ENCODE measurements at places on chromosomes 2 and 18. TPM values are rescaled to one million over a fixed set of nuclear protein-coding genes. Genes with fewer than 3 reads are reported as not detected.

The SKOR2 gene
- total RNA-seq = not detected

The SPAG16 gene
- 7.3 TPM for total RNA-seq

The CFAP65 gene
- total RNA-seq = not detected

The MC5R gene
- not detected for total RNA-seq

The COL3A1 gene
- total RNA-seq = 0.13 TPM

The LYPD6B gene
- not detected for total RNA-seq

The ZNF2 gene
- total RNA-seq = 3.9 TPM

The AGXT gene
- total RNA-seq = not detected

The IGFBP5 gene
- total RNA-seq = not detected

The ATP6V1B1 gene
- total RNA-seq = not detected

The LOXHD1 gene
- not detected for total RNA-seq

The KYNU gene
- total RNA-seq = not detected

The IL18R1 gene
- total RNA-seq = 57.8 TPM

The KCNS3 gene
- total RNA-seq = 0.07 TPM

The COLEC12 gene
- total RNA-seq = not detected

The ZNF804A gene
- total RNA-seq = 0.05 TPM

The ALKAL2 gene
- total RNA-seq = 0.18 TPM

The THSD7B gene
- total RNA-seq = not detected

The LRRC30 gene
- total RNA-seq = not detected

The CDH2 gene
- 0.16 TPM for total RNA-seq

The POTEJ gene
- not detected for total RNA-seq

The FABP1 gene
- total RNA-seq = not detected

The GLI2 gene
- total RNA-seq = 0.32 TPM

The C1GALT1C1L gene
- not detected for total RNA-seq

The CNDP2 gene
- 164 TPM for total RNA-seq

The PRSS56 gene
- not detected for total RNA-seq

The CDCA7 gene
- 115 TPM for total RNA-seq

The EHD3 gene
- 1.9 TPM for total RNA-seq

The ASB18 gene
- total RNA-seq = not detected

The SUPT7L gene
- total RNA-seq = 35.2 TPM

The CXCR4 gene
- 83.3 TPM for total RNA-seq

The FSHR gene
- not detected for total RNA-seq

The DSG4 gene
- not detected for total RNA-seq

The SLC4A5 gene
- 0.71 TPM for total RNA-seq

The TFCP2L1 gene
- total RNA-seq = 0.02 TPM

The C2orf72 gene
- 0.15 TPM for total RNA-seq

The BOLL gene
- 0.51 TPM for total RNA-seq

The HOXD4 gene
- total RNA-seq = not detected

The TLX2 gene
- 1.2 TPM for total RNA-seq

The GPR45 gene
- total RNA-seq = not detected

The GTF2A1L gene
- total RNA-seq = 0.39 TPM

The RAX gene
- not detected for total RNA-seq

The PDE1A gene
- not detected for total RNA-seq

The FAM124B gene
- total RNA-seq = 0.34 TPM

The RAB31 gene
- 0.13 TPM for total RNA-seq

The RAB17 gene
- not detected for total RNA-seq

The ADRA2B gene
- total RNA-seq = 0.12 TPM

The GRHL1 gene
- total RNA-seq = 1.5 TPM

The ALLC gene
- not detected for total RNA-seq
